ENCODE measurements at places on chromosomes 2 and 18.

- no peaks in the 10 kb centered on the region for H3K4me1 ChIP-seq
- no peak overlapping the region for H3K4me3 ChIP-seq
- no peak for DNase-seq
These were observed 5.4 kb downstream of the IL1R1 start for GRCh38 chr2:102147935-102148334.

DNA sequence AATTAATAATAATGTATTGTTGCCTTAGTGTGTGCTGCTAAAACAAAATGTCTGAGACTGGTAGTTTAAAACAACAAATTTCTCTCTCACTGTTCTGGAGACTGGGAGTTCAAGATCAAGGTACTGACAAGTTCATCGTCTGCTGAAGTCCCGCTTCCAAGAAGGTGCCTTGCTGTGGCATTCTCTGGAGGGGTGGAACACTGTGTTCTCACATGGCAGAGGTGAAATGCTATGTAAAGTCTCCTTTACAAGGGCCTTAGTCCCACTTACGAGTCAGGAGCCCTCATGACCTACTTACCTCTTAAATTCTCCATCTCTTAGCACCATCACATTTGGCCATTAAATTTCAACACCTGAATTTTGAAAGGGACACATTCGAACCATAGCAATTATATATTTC lies 299.2 kb upstream of the RBMS1 start:
- H3K27me3 ChIP-seq, result no peaks in the 10 kb centered on the region
- H3K27ac ChIP-seq, result no peak overlapping the region
- no peaks in the 10 kb centered on the region for H3K4me1 ChIP-seq
- no peak overlapping the region for H3K4me3 ChIP-seq
- no peak for DNase-seq
- no peaks in the 10 kb centered on the region for H3K36me3 ChIP-seq

DNA sequence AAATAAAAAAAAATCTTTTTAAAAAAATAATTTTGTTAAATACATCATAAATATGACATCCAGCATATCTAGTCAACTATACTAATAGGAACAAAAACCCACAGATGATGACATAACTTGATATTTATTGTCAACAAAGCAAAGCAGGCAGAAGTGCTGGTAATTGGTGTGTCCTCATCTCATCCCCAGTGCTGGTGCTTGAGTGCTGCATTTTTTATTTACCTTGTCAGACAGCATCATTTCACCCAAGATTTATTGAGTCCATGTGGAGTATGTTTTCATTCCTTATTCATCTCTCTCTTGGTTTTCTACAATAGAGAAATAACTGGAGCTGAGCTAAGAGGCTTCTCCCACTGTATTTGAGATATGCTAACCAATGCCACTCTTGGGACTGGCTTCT lies 191.6 kb upstream of the SLC14A2 start:
- H3K4me1 ChIP-seq, result no peaks in the 10 kb centered on the region
- no peaks in the 10 kb centered on the region for H3K27me3 ChIP-seq
- no peak for DNase-seq
- no peak overlapping the region for H3K4me3 ChIP-seq
- H3K27ac ChIP-seq, result no peak overlapping the region

DNA sequence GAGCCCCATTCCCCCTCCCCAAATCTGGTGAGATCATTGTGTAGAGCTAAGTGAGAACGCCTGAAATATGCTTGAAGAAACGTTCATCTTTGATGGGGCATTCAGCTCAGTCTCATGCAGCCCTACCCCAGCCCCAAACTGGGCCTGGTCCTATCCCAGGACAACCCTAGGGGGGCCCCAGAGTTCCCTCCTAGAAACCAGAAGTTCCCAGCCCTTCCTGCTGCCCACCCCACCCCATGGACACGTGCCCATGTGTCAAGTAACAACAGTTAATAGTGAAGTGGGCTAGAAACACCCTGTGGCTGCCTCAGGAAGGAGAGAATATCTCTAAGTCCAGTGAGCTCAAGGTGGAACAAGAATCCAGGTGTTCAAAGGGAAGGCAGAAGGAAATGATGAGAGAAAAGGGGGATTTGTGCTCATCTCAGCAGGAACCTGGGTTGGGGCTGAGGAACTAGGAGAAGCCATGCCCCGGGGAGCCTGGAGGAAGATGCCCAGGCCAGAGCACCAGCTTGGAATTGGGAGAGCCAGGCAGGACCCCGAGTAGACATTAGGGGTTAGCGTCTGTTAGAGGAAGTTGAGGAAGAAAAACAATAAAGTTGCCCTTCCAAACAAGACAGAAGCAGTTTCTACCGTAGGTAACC lies 20.1 kb upstream of the SLC20A1 start:
- no peaks in the 10 kb centered on the region for H3K36me3 ChIP-seq
- H3K27ac ChIP-seq, result peak overlapping the region; percentile 88
- H3K4me1 ChIP-seq, result peaks cover 15% of the 10 kb centered on the region
- DNase-seq, result no peak
- H3K27me3 ChIP-seq, result no peaks in the 10 kb centered on the region
- no peak overlapping the region for H3K4me3 ChIP-seq

GRCh38 chr2:175966839-175967238 lies 35.2 kb downstream of the LNPK start:
- H3K4me1 ChIP-seq, result no peaks in the 10 kb centered on the region
- H3K27me3 ChIP-seq, result no peaks in the 10 kb centered on the region
- H3K27ac ChIP-seq, result no peak overlapping the region
- no peak overlapping the region for H3K4me3 ChIP-seq

- H3K4me1 ChIP-seq, result no peaks in the 10 kb centered on the region
- H3K27ac ChIP-seq, result no peak overlapping the region
- H3K4me3 ChIP-seq, result no peak overlapping the region
- no peaks in the 10 kb centered on the region for H3K27me3 ChIP-seq
These were observed 63.5 kb downstream of the TXNL1 start for GRCh38 chr18:56574861-56575260.

- no peak overlapping the region for H3K27ac ChIP-seq
- no peaks in the 10 kb centered on the region for H3K27me3 ChIP-seq
- DNase-seq, result no peak
These were observed 34.0 kb downstream of the MTHFD2 start for GRCh38 chr2:74232426-74232825.

GRCh38 chr2:111534910-111535352 lies 349.1 kb downstream of the ANAPC1 start:
- H3K27ac ChIP-seq, result no peak overlapping the region
- H3K4me1 ChIP-seq, result no peaks in the 10 kb centered on the region
- H3K27me3 ChIP-seq, result no peaks in the 10 kb centered on the region
- H3K4me3 ChIP-seq, result no peak overlapping the region
- DNase-seq, result no peak
- H3K36me3 ChIP-seq, result no peaks in the 10 kb centered on the region

DNA sequence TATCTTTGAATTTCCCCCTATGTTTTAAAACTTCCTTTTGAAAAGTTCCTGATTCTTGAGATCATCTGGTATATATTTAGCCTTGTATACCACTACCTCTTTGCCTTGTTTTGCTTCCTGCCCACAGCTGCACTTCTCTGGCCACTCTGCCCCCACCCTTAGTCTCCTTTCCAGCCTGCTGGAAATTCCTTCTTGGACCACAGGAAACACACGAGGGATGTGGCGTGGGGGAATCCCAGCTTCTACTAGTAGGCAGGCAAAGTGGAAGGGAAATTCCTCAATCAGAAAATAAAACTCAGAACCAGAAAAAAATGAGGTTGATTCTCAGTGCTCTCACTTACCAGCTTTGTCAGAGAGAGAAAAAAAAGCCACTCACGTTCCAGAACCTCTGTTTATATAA lies 13.4 kb downstream of the IL18RAP start:
- H3K4me1 ChIP-seq, result no peaks in the 10 kb centered on the region
- H3K4me3 ChIP-seq, result no peak overlapping the region
- H3K27me3 ChIP-seq, result no peaks in the 10 kb centered on the region
- H3K36me3 ChIP-seq, result no peaks in the 10 kb centered on the region
- no peak for DNase-seq

DNA sequence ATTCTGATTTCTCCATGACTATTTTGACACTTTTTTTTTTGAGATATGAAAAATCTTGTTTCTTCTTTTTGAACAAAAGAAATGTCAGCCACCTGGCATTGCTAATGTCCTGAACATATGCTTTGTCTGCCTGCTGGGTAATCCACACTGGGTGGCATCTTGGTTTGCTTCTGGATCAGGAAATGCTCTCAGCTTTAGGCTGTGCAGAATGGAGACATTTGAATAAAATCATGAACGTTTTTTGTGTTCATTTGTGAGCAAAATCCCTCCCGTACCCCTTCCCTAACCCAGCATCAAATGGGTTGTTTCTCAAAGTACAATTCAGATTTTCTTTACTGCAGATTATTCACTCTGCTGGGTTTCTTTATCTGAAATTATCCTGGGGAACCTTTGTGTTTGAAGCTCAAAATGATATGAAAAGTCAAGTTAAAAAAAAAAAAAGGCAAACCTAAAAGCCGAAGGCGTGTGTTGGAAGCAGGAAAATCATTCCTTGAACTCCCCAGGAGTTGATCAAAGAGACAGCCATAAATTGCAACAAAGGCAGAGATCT lies 53.4 kb upstream of the KLF7 start:
- H3K36me3 ChIP-seq, result no peaks in the 10 kb centered on the region
- H3K4me3 ChIP-seq, result no peak overlapping the region
- no peaks in the 10 kb centered on the region for H3K4me1 ChIP-seq
- H3K27ac ChIP-seq, result no peak overlapping the region
- no peak for DNase-seq

DNA sequence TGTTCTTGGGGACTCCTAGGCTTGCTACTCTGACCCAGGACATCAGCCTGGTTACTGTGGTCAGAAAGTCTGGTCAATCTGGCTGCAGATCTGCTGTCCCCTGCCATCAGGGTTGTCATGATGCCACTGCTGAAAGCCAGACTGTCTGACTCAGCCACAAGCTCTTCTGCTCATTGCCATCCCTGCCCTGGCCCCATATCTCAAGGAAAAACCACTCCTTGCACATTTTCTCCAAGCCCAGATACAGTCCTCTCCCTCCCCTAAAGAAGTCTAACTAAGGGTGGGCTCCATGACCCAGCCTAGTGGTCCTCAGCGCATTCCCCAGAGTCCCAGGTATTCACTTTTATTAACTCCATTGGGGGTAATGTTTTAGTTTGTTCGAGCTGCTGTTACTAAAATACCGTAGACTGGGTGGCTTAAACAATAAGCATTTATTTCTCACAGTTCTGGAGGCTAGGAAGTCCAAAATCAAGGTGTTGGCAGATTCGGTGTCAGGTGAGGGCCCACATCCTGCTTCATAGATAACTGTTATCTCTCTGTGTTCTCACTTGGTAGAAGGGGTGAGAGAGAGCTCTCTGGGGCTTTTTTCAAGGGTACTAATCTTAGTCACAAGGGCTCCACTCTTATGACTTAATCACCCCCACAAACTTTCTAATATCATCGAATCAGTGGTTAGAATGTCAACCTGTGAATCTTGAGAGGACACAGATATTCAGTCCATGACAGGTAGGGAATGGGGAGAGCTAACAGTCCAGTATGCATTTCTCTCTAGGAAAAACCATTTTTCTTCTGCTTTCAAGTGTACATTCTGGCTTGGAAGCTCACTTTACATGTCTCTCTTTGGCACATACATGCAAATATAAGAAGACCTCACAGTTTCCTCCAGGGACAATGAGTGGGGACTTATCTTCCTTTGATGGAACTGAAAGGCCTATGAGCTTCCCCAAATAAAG lies 94.8 kb upstream of the CXCR4 start:
- no peak overlapping the region for H3K27ac ChIP-seq
- H3K4me1 ChIP-seq, result no peaks in the 10 kb centered on the region
- no peaks in the 10 kb centered on the region for H3K36me3 ChIP-seq
- no peak for DNase-seq
- H3K4me3 ChIP-seq, result no peak overlapping the region
- H3K27me3 ChIP-seq, result no peaks in the 10 kb centered on the region

DNA sequence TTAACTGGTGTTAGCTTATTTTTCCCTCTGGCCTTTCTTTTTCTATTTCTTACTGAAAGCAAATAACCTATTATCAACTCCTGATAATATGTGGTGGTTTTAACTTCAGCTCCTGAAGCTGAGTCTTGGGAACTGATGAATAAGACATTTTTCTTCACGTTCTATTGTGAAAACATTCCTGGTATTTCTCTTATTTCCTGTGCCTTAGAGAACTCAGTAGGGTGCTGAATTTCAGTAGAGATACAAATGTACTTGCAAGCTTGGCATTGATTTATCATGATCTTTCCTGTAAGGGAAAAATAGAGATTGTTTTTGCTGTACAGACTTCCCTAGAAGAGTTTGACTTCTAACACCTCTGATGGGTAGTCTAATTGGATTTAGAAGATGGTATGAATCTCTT lies 52.8 kb upstream of the DCC start:
- no peaks in the 10 kb centered on the region for H3K27me3 ChIP-seq
- H3K27ac ChIP-seq, result no peak overlapping the region
- H3K4me1 ChIP-seq, result no peaks in the 10 kb centered on the region

DNA sequence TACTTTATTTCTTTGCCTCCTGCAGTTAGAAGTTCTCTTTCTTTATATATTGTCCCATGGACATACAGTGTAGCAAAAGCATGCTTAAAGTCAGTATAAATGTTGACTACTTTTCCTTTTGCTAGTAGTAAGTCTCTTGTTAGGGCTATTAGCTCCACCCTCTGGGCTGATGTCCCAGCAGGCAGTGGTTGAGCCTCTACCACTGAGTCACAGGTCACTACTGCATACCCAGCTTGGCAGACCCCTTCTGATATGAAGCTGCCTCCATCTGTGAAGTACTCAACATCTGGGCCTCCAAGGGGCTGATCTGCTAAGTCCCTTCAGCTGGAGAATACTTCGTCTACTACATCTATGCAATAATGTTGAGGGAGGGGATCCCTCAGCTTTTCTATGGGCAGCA lies 61.0 kb upstream of the SLC35G4 start:
- H3K4me3 ChIP-seq, result no peak overlapping the region
- no peak overlapping the region for H3K27ac ChIP-seq
- H3K36me3 ChIP-seq, result no peaks in the 10 kb centered on the region
- no peaks in the 10 kb centered on the region for H3K4me1 ChIP-seq
- no peaks in the 10 kb centered on the region for H3K27me3 ChIP-seq

DNA sequence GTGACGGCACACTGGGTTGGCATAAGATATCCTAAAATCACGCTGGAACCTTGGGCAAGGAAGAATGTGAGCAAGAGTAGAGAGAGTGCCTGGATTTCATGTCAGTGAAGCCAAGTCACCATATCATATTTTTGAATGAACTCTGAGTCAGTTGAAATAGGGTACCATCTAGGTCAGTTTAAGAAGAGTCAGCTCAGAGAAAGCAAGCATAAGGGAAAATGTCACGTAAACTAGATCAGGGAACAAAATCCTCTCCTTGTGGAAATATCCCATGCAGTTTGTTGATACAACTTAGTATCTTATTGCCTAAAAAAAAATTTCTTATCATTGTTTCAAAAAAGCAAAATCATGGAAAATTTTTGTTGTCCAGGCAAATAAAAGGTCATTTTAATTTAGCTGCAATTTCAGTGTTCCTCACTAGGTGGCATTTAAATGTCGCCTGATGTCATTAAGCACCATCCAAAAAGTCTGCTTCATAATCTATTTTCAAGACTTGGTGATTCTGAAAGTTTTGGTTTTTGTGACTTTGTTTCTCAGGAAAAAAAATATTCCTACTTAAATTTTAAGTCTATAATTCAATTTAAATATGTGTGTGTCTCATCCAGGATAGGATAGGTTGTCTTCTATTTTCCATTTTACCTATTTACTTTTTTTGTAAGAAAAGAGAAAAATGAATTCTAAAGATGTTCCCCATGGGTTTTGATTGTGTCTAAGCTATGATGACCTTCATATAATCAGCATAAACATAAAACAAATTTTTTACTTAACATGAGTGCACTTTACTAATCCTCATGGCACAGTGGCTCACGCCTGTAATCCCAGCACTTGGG lies 19.6 kb downstream of the RSAD2 start:
- DNase-seq, result no peak
- H3K27ac ChIP-seq, result peak overlapping the region; percentile 21
- no peak overlapping the region for H3K4me3 ChIP-seq
- no peaks in the 10 kb centered on the region for H3K4me1 ChIP-seq

Measured in ascending aorta (tissue), 2 donors.